Activated CD8-positive, alpha-beta memory T cell treated with anti-CD3 and anti-CD28 coated beads for 1 hour (primary cell): ENCODE measurements at places on chromosomes 5 and 9.

DNA sequence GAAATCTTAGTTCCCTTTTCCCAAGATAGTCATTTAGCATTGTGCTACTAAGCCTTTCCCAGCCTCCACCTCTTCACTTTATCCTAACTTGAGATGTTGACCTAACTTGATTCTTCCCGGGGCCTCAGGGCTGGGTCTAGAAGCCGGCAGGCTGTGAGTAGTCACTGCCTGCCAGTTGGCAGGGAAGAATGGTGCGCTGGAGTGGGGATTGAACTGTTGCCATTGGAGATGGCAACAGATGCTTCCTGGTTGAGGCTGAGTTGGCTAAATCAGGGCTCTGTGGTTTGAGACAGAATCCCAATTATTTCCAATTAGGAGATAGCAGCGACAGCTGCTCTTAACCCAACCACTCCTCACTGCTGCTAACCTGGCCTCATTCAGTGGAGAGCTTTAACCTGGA lies 343.1 kb downstream of the BRINP1 start:
- no peak for DNase-seq

DNA sequence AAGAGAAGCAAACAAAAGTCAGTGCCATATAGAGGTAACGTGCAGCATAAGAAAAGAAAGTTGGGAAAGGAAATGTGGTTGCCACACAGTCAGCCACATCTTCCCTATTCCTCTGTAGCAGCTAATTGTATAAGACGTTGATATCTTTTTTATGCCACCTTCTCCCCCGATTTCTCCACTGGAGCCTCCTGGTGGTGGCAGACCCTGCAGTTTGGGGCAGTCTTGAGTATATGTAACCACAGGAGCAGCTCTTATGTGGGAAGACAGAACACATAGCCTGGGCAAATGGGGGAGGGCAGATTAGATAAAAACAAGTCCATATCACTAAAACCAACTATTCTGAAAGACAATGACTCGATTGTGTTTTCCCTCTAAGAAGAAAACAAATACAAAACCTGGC lies 99.7 kb downstream of the PLCXD3 start:
- no peak for DNase-seq

- no peak for DNase-seq
Observed at GRCh38 chr9:80839821-80840675, 849.3 kb downstream of the TLE1 start.

DNA sequence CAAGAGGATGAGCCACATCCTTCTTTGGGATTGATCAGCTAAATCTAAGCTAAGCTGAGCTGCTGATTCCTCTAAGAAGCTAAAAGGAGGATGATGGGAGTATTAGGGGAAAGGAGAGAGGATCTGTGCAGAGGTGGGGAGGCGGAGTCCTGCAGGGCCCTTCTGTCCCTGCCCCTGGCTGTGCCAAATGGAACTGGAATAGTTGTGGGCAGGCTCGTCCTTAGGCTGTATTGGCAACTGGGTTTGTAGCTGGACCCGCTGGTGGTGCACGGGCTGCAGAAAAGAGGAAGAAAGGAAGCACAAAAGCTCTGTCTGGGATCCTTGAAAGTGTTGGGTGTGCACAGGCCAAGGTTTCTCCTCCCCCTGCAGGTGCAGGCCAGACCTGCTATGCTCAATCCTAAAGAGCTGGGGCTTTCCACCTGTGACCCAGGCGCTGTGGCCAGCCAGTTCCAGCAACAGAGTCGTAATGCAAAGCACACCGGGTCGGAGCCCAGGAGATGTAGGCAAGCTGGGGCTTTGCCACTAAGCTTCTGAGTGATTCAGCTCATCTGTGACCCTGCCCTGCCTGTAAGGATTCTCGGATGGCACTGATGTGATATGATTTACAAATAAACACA lies 9.8 kb downstream of the CLTB start:
- no peak for DNase-seq

- DNase-seq: no peak
Observed at GRCh38 chr5:59569608-59570334, 323.8 kb downstream of the PDE4D start.

DNA sequence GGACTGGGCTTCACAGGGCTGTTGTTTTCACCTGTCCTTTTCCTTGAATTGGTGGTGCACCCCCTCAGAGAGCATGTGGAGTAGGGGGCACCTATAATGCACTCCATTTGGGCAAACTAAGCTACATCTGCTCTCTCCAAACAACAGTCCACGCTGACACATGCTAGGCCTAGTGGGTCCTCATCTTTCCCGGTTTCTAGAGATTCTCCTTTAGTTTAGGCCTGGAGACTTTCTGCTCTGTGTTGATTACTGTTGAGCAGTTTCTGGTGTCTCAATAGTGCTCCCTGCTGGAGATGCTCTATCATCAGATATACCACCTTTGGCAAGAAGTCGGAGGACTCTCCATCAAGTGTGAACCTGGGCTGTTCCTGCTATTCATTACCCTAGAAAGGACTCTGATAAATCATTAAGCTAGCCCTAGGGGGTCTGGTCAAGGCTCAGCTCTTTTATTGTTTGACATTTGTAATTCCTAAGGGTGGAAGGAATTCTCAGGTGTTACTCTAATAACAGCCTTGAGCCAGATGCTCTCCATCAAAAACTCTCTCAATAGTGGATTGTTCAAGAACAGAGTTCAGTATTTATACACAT lies 64.0 kb upstream of the FYB1 start:
- DNase-seq: peak; percentile 25

DNA sequence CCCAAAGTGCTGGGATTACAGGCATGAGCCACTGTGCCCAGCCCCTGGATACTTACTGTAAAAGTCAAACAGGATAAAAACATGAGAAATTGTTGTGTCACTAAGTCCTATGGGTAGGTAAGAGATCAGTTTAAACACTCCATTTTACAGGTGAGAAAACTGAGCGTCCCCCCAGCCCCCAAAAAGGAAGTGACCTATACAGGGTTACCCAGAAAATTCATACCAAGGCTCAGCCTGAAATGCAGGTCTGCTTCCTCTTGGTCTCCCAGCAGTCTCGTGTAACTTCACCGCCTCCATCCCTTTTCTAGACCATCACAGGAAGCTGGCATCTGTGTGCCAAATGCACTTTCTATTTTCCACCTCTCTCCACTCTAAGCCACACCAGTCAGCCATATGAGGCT lies 57.2 kb downstream of the TMOD1 start:
- no peak for DNase-seq

DNA sequence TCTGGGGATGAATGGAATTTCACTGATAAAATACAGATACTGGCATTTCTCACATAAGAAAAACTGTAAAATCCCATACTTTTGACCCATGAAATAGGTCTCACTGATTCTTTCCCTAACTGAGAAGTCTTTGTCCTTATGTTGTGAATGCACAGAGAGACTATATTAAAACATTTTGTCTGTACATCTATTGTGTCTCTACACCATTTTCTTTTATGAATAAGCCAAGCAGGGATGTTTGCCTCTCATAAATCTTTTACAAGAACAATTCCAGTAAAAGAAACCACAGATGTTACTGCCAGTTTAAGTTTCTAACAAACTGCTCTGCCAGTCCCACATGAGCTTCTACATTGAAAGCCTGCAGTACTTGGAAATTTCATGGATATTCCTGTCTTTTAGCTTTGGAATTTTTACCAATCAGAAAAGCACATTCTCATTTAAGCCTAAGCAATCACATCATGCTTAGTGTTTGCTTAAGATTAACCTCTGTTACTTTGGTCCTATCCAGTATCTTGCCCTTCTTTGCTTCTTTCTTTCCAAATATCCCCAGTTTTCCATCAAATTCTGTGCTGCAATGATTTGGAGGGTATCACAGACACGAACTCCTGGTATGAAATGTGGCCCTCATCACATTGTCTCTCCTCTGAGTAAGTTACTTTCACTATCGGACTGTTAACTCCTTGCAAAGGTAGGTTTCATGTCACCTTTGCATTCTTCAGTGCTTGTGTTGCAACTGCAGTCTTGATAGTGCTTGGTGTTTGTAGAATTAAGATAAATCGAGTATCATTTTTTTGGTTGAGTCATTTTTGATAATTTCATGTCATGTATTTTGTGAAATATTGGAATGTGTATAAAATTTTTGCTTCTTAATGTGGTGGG lies 415.1 kb upstream of the ADAMTSL1 start:
- no peak for DNase-seq

- DNase-seq: no peak
Observed at GRCh38 chr9:81594415-81594814, 94.9 kb downstream of the TLE1 start.

DNA sequence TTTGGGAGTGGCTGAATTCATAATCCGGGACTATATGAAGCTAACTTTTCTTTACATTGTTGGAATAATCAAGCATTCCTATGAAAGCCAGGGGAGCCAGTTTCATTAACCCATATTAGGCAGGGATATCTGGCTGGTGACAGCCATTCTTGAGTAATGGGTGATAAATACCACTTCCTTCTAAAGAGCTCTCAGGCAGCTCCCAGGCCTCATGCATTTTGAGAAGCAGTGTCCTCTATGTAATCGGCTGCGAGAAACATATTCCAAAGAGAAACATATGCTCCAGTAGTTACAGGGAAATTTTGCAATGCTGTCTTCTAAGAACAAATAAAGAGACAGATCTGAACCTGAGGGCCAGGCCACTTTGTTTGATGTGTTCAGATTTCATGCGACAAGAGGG lies 83.1 kb downstream of the MSX2 start:
- no peak for DNase-seq

DNA sequence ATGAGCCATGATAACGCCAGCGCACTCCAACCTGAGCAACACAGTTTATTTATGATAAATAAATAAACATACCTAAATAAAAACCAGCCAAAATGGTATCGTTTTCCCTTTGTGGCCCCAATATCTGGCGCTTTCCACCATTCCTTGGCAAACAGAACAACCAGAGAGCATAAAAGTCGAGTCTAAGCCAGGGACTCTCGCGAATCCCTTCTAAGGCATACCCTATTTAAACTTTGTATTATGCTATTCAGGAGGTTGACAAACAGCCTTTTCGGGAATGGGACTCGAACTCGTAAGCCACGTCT lies 386 bp upstream of the MATR3 start:
- DNase-seq: no peak

- DNase-seq: no peak
Observed at GRCh38 chr9:8486095-8486494, 686.5 kb upstream of the DMAC1 start.

DNA sequence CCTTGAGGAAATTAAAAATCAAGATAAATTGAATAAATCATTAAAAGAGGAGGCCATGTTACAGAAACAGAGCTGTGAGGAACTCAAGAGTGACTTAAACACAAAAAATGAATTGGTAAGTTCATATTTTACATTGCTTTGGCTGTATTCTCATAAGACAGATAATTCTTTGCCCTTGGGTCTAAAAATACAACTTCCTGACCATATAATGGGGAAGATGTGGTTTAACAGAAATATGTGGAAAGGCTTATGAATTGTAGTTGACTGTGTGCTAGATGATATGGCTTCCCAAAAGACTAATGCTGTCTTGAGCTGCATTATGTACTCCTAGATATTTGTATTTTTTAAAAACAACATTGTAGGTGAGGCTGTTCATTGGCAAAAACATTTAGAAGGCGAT lies 33.1 kb downstream of the CNTRL start:
- DNase-seq: no peak

DNA sequence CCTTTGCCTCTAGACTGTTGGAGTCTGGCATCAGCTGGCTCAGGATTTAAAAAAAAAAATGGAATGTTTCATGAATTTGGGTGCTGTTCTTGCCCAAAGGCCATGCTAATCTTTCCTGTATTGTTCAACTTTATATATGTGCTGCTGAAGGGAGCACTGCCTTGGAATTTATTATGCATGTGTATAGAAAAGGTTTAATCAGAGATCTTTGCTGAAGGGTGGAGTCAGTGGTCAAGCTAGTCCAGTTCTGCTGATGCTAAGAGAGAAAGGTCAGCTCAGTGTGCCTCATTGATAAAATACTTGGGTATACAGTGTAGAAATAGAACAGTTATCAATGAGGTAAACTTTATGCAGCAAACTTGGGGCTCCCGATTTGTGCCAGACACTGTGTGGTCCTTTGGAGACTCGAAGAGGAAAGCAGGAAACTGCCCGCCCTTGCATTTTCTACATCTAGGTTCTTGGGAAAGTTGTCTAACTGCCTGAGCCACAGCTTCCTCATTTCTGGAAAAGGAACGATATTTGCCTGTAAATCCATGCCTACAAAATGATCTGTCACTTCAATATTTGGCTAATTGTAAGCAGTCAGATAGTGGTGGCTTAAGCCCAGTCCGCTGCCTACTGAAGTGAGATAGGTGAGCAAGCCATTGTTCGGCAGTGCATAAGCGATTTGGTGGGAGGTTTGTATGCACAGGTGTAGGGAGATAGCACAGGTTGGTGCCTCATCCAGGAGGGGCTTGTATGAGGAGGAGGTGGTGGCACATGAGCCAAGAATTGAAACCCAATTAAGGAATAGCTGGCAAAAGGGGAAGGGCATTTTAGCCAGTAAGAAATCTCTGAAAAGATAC lies 29.2 kb upstream of the GTF2H2C start:
- DNase-seq: no peak

DNA sequence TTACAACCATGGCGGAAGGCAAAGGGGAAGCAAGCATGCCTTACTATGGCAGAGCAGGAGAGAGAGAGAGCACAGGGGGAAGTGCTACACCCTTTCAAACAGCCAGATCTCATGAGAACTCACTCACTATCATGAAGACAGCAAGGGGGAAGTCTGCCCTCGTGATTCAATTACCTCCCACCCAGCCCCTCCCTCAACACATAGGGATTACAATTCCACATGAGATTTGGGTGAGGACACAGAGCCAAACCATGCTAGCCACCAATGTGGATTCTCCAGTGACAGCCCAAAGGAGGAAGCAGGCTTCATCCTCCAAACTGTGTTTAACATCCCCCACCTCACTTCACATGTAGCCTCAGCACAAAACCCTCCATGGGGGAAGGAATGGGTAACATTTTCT lies 563.7 kb downstream of the CDK5RAP2 start:
- no peak for DNase-seq

GRCh38 chr5:163695830-163696578 lies 190.6 kb downstream of the MAT2B start:
- DNase-seq: no peak

GRCh38 chr5:129454461-129454860 lies 5.6 kb upstream of the ADAMTS19 start:
- DNase-seq: no peak

- peak; percentile 79 for DNase-seq
Observed at GRCh38 chr5:179559284-179560252, 9.2 kb downstream of the RUFY1 start.

DNA sequence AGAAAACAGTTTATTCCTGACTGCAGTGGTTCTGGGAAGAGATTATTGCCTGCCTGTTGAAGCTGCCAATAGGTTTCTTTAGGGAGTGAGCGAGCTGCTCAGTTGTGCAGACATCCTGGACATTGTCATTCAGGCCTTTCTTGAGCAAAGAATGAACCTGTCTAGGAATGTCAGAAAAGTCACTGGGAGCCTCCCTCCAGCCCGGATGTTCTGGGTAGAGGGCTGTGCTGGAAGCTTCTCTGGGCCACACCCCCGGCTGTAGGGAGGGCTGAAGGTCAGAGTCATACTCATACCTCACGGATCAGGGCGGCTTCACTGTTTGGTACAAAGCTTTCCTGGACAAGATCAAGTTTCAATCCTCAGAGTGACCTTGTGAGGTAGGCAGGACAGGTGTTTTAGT lies 33.4 kb upstream of the TBC1D2 start:
- no peak for DNase-seq

- no peak for DNase-seq
Observed at GRCh38 chr9:84788803-84789462, 119.4 kb downstream of the NTRK2 start.
